ENCODE measurements at places on chromosomes 7 and 10. TPM values are rescaled to one million over a fixed set of nuclear protein-coding genes. Genes with fewer than 3 reads are reported as not detected.

The ZNF25 gene
- 7.7 TPM for total RNA-seq

The NKX2-3 gene
- not detected for total RNA-seq

The PSD gene
- 0.28 TPM for total RNA-seq

The GRID1 gene
- total RNA-seq: 0.09 TPM

The TAC1 gene
- total RNA-seq: not detected

The LRRN3 gene
- not detected for total RNA-seq
